Urinary bladder (tissue), 4 donors: ENCODE measurements at places on chromosomes 2 and 18. TPM values are rescaled to one million over a fixed set of nuclear protein-coding genes. Genes with fewer than 3 reads are reported as not detected.

DNA sequence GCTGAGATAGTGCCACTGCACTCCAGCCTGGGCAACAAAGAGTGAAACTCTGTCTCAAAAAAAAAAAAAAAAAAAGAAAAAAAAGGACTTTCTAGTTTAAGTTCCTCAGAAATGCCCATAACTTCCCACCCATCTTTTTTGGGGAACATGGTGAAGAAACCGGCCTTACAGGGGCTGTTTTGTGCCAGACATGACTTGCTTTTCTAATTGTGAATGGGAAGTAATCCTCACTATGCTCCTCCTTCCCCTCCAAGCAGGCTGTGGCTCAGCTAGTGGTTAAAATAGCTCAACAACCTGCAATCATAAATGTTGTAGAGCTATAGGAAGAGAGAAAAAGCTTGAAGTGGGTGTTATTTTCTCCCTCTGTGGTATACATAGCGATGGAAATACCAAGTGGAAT lies 34.1 kb upstream of the OLA1 start:
- DNase-seq, result no peak

DNA sequence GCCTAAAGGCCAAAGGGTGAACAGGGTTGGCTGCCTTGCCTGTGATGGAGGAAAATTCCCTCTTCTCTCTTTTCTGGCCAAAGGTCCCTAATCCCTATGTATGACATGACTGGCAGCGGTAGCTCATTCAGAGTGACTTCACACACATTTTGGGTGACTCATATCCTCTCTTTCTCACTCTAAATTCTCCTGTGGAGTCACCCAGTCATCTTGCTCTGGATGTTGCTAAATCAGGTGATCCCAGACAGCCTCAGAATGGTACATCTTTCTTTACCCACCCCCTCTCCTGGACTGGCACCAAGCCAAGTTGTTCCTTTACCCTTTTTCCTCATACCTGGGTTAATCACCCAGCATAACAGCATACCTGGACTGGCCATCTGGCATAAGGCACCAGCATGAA lies 77.2 kb downstream of the NEURL3 start:
- DNase-seq, result no peak

DNA sequence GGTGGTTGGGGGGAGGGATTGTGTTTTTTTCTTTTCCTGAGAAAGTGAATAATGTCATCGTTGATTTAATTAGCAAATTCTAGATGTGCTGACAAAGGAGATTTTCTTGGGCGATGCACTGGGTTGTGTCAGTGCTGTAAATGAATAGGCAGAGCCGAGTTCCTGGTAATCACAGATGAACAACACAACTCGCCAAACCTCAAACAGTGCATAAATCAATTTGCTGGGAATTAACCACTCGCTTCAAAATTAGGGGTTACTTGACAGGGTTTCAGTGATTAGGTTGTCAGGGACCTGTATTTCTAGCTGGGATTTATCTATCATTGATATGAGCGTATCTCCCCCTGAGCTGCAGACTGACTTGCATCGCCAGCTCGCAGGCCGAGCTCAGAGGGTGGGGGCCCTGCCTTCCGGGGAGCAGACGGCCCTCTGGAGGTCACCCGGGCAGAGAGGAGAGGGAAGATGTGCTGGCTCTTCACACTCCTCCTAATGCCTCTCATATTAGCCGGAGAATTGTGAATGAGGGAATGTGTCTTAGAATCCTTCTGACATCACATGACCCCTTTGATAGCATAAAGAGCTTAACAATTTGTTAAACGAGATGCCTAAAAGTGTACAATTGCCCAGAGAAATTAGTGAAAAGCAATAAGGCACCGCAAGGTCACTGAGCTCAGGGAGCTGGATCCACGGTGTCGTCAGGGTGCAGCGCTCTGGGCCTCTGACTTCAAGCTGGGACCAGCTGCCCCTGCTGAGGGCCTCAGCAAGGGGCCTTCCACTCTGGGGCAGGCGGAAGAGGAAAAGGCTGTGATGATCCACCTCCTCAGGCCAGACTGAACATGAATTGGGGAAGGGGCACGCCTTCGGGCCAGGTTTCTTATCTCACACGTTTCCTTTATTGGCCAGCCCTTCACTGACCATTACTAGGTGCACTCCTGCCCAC lies 48.9 kb downstream of the SMIM21 start:
- no peak for DNase-seq

GRCh38 chr2:9995059-9995458 lies 43.6 kb downstream of the GRHL1 start:
- DNase-seq, result no peak

- DNase-seq, result peak; percentile 15
Observed at GRCh38 chr2:128941751-128942150, 623.1 kb upstream of the HS6ST1 start.

GRCh38 chr2:240149943-240150784 lies 9.7 kb upstream of the OTOS start:
- DNase-seq, result no peak

DNA sequence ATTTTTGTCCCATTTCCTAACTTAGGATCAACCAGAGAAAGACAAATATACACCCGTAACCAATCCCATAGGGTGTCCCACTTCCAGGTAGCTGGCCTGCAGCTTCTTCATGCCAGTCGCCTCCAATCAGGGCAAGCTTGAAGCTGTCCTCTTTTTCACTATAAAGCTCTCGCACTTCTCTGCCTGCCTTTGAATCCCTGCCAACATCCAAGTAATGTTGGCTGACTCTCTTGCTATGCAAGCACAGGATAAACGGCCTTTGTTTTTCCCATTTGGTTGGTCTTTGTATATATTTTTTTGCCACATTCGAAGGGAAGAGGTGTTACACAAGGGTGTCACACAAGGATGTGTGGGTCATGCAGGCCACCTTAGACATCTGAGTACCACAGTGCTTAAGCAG lies 388.8 kb downstream of the CBLN2 start:
- no peak for DNase-seq

- no peak for DNase-seq
Observed at GRCh38 chr2:235133837-235134236, 182.0 kb downstream of the SH3BP4 start.

GRCh38 chr2:50004667-50005066 lies 850.4 kb upstream of the FSHR start:
- DNase-seq, result no peak

DNA sequence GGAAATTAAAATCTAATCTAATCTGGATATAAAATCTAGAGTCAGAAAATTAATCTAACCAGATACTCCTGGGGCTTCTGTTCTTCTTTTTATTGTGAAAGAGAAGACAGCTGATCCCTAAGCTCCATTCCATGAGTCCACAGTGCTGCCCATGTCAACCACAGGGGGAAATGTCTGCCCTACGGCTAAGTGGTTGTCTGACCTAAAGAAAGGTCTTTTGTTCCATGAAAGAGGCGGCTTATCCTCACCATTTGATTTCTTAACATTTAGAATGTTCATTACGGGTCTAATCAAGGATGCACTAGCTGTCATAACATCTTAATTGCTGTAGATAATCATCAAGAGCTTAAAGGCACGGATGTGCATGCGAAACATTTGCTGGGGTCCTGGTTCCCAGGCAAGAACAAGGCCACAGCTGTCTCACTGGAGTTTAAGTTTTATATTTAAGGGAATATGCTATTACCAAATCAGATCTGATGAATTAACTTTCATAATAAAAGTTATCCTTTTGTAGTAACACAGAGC lies 162.6 kb downstream of the PAX3 start:
- DNase-seq, result no peak

GRCh38 chr2:118153433-118153832 lies 65.2 kb downstream of the INSIG2 start:
- DNase-seq, result no peak

- no peak for DNase-seq
Observed at GRCh38 chr18:10365021-10365500, 89.4 kb upstream of the APCDD1 start.

GRCh38 chr2:229339618-229340017 lies 68.5 kb upstream of the PID1 start:
- DNase-seq, result no peak

- DNase-seq, result no peak
Observed at GRCh38 chr2:134331081-134331480, 77.2 kb downstream of the MGAT5 start.

GRCh38 chr18:77111951-77112746 lies 20.4 kb downstream of the MBP start:
- DNase-seq, result no peak

DNA sequence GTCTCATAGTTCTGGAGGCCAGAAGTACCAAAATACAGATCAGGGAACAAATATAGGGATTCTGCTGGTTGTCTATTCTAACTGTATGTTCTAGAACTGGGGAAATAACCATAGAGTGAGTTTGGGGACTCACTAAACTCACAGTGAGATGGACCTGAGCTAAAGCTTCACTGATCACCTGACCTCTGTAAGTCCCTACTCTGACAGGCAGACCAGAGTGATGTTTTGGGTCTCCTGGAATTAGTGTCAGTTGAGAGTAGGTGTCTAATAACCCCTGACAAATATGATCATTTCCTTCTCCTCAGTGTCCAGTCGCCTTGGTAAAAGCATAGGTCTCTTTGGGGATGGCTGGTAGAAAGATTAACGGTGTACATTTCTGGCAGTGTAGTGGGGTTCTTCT lies 14.2 kb downstream of the PIKFYVE start:
- no peak for DNase-seq

DNA sequence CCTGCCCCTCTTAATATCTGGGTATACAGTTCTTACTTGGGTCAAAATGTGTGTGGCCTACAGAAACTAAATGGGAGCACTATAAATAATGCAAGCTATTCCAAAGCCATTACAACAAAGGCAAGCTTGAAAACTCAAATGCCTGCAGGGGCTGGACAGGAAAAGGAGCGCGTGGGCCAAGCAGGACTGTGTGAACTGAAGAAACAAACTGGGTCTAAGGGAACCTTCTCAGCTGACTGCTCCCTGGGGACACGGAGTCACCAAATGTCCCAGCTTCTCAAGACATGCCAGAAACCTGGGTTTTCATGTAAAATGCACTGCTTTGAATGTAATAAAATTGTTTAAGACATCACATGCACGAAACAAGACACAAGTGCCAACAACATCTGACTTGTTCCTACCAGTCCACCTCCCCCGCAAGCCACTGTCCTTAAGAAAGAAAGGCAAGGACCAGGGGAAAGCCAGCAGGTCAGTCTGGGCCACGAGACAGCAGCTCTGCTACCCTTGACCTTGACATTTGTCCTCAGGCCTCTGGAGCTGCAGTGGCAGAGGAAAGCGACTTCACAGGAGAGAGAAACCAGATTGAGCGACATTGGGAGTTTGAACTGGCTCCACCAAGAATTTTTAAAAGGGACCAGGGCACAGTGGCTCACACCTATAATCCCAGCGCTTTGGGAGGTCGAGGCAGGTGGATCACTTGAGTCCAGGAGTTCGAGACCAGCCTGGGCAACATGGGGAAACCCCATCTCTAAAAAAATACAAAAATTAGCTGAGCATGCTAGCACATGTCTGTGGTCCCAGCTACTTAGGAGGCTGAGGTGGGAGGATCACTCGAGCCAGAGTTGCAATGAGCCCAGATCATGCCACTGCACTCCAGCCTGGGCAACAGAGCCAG lies 89.7 kb upstream of the SH3BP4 start:
- DNase-seq, result no peak

DNA sequence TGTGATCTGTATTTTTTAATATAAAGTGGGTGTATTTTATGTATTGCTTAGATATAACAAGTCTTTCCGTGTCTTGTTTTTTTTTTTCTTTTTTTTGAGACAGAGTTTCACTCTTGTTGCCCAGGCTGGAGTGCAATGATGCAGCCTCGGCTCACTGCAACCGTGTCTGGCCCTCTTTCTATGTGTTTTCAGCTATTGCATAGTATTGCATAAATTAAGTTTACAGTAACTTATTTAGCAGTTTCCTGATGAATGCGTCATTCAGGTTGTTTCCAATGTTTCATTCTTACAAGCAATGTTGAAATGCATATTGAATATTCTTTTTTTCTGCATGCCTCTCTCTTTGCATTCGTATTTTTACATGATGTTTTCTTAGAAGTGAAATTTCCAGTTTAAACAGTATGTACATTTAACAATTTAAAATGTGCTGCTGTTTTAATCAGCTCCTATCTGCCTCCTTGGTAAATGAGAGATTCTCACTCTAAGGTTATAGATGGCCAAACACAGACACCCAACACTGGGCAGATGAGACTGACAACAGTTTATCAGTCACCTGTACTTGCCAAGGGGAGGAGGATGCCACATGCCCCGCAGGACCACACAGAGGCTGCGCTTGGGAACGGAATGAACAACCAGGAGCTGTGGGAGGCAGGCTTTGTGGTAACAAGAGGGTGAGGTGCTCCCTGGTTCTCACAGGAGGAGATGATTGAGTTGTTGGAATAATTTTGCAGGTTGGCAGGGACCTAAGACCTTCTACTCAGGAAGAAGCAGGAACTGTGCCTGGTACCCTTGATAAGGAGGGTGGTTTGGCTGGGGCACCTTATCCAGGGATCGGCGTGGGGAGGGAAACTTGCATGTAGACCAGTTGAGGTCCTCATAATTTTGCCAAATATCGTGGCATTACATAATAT lies 7.5 kb downstream of the SLC9A4 start:
- no peak for DNase-seq

DNA sequence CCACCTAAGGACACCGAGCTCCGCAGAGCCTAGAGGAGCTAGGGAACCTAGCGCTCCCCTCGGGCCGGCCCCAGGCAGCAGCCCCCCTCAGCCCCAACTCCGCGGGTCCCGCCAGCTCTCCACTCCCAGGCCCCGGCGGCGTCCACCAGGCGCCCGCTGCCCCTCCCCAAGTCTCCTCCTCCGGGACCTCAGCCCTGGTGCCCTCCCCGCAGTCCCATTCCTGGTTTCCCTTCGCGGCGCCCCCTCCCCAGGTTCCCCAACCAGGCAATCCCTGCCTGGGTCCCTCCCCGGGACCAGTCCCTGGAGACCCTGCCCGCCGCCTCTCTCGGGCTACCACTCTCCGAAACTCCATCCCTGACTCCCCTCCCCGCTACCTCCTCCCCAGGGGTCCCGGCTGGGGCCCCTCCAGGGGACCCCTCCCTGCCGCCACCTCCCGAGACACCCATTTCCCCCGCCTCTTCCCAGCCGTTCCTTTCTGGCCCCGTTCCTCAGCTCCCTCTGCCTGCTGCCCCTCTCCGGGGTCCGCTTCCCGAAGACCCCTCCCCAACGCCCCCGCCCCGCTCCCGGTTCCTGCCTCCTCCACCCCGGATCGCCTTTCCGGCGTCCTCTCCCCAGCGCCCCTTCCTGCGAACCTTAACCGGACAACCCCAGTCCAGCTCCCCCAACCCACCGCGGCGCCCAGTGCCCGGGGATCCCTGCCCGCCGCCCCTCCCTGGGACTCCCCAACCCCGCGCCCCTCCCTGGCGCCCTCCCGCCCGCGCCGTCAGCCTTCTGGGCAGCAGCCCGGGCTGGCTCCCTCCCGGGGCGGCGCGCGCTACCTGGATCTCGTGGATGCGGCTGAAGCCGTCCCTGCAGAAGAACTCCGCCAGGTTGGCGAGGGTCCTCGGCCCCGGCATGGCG lies 678 bp downstream of the CYP27C1 start:
- DNase-seq, result no peak

The IL18R1 gene
- total RNA-seq, result 3.3 TPM

The GAREM2 gene
- 2.0 TPM for total RNA-seq

The SCG2 gene
- total RNA-seq, result 15.3 TPM

The IL18RAP gene
- 0.79 TPM for total RNA-seq

The CNGA3 gene
- total RNA-seq, result 0.85 TPM

The POLE4 gene
- 18.1 TPM for total RNA-seq

The FAM98A gene
- total RNA-seq, result 54.1 TPM

The DSG1 gene
- 0.21 TPM for total RNA-seq

The FZD7 gene
- 69.5 TPM for total RNA-seq

The PMS1 gene
- 69.4 TPM for total RNA-seq

The RGPD4 gene
- 0.05 TPM for total RNA-seq

The VAPA gene
- 278 TPM for total RNA-seq

The MXD1 gene
- total RNA-seq, result 10.2 TPM

The ERFE gene
- 0.79 TPM for total RNA-seq

The RNPEPL1 gene
- total RNA-seq, result 14.5 TPM

The ARHGAP25 gene
- 5.2 TPM for total RNA-seq
